Astrocyte of the hippocampus (primary cell): ENCODE measurements at places on chromosomes 3 and 15.
A peak's percentile ranks its signal among the peaks of the same experiment; 100 is the strongest.

DNA sequence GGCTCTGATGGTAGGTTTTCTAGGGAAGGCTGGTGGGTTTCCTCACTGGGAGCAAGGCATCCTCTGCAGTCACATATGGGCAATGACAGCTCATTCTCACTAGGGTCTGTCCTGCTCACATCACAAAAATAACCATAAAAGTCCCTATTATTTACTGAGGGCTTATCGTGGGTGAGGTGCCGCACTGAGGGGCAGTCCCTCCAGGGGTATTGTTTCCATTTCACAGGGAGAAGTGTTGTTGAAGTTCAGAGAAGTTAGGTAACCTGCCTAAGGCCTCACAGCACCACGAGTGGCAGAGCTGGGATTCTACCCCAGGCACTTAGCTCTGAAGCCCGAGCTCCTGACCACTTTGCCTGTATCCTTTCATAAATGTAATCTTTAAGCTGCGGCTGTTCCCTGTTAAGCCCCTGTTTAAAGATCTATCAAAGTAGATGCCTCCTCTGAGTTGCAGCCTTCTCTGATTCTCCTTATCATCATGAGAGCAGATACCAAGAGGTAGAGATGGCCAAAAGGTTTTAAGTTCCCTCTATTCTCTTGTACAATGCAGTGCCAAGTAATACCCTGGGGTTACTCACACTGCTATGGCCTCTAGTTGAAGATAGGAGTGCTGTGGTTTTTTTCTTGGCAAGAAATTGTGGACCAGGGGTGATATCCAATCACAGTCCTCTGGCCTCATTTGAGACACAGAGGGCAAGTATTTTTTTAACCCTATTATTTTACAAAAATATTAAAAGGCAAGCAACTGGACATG is 107.0 kb downstream of the RPLP1 start:
- peak; percentile 35 for DNase-seq

- no peak for DNase-seq
These were observed 82.1 kb upstream of the BCHE start for GRCh38 chr3:165919284-165919683.

- DNase-seq: peak; percentile 69
These were observed 621 bp downstream of the RGMA start for GRCh38 chr15:93088200-93088980.

- DNase-seq: no peak
These were observed 9.9 kb upstream of the EPB42 start for GRCh38 chr15:43230640-43231115.

DNA sequence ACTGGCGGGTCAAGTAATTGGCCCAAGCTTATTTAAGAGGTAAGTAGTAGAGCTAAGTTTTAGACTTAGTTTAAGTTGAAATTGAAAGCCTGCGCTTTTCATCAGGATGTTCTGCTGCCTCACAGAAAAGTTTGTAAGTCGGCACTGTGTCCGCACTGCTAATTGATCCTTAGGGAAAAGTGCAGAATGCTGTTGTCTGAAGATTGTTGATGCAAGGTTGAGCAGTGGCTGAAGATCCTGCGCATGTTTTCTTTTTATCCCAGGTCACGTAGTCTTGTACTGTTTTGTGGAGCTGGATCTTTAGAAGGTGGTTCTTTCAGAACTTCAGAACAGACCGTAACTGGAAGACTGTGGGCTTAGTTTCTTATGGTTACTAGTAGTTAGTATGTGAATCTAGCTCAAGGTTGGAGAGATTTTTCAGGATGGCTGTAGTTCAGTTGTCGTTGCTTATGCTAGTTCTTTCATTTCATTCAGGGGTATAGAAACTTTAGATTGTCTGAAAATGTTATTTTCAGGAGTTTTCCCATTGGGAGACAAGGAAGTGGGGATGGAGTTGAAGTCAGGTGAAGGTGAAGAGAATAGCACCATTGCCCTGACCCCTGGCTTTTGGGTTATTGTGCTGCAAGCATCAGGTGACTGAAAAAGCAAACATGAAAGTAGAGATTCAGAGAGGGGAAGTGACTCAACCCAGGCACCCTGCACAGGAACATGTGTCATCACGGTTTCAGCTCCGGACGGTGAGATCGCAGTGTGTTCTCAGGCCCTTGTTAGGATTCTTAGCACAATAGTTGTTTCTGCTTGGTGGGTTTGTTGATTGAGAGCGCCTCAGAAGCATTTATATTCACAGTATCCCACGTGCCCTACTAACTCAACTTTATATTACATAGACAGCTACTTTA is 32.8 kb downstream of the AKAP13 start:
- peak; percentile 86 for DNase-seq

GRCh38 chr3:55524565-55525244 is 37.6 kb upstream of the WNT5A start:
- DNase-seq: peak; percentile 82

GRCh38 chr3:155398046-155398445 is 104.6 kb upstream of the STRIT1 start:
- no peak for DNase-seq

GRCh38 chr3:182406786-182407185 is 386.5 kb upstream of the ATP11B start:
- DNase-seq: no peak
